Hypothalamus (tissue), 51 donors: ENCODE measurements at places on chromosomes 11 and 22.

- no peak for DNase-seq
Observed at GRCh38 chr11:110000031-110000502, 93.1 kb upstream of the ZC3H12C start.

GRCh38 chr22:33504941-33505625, 415.2 kb downstream of the LARGE1 start:
- DNase-seq, result no peak

GRCh38 chr11:32831221-32831620, 1.5 kb downstream of the PRRG4 start:
- no peak for DNase-seq

- DNase-seq, result no peak
Observed at GRCh38 chr22:50505776-50506610, 1.5 kb downstream of the LMF2 start.
